ENCODE measurements at places on chromosomes 3 and 15.

DNA sequence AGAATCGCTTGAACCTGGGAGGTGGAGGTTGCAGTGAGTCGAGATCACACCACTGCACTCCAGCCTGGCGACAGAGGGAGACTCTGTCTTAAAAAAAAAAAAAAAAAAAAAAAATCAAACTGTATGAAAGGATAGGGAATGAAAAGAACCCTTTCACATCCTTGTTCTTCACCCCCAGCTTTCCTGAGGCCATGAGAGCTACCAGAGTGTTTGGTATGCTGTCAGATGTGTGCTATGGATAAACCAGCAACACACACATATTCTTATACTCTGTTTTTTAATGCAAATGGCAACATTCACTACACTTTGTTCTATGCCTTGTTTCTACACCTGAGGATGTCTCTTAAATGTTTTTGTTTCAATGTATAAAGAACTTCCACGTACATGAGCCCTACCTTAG lies 33.5 kb downstream of the RPL22L1 start:
- DNase-seq: no peak

- DNase-seq: no peak
Measured at GRCh38 chr3:71786551-71786950, 1.6 kb upstream of the PROK2 start.

DNA sequence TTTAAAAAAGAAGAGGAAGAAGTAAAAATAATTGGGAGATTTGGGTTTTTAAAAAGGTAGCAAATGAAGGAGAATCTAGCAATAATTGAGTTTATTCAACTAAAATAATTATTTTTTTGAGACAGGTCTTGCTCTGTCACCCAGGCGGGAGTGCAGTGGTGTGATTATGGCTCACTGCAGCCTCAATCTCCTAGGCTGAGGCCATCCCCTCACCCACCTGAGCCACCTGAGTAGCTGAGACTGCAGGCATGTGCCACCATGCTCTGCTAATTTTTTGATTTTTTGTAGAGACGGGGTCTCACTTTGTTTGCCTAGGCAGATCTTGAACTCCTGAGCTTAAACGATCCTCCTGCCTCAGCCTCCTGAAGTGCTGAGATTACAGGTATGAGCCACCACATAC lies 27.7 kb upstream of the ARF4 start:
- no peak for DNase-seq

- no peak for DNase-seq
Measured at GRCh38 chr3:170806676-170807075, 63.3 kb downstream of the RPL22L1 start.

DNA sequence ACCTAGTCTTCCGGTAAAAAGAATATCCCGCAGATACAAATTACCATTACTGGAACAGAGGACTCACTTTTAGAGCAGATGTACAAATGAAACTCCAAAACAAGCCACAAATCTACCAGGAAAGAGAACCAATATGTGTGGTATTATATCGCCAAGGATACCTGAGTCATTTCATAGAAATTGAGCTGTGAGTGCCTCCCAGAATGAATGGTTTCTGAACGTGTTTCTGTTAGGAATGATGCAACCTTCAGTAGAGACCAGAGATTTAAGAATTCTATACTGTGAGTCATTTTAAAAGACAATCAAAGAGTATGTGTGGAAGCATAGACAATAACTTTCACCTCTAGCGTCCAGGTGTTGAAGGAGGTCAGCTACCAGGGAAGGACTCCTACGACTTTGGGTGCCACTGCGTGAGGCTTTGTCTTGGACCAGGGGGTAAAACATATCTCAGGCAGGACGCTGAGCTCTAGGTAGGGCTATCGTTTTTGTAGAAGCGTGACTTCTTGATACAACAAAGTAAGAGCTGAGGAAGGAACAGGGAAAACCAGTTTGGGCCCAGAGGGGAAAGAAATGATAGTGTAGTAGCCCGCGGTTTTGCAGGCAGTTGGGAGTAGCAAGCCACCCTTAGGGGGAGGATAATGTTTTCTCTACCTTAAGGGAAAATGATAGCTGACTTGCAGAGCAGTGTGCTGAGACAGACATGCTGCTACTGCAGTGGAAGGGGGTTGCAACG lies 210.4 kb downstream of the TP63 start:
- no peak for DNase-seq

- no peak for DNase-seq
Measured at GRCh38 chr3:115623044-115623868, at the start of gene GAP43. GAP43 (plus strand) TSS chr3:115623510; CDS start chr3:115623690, 180 bp downstream.

- no peak for DNase-seq
Measured at GRCh38 chr3:128481438-128481942, 11.5 kb downstream of the GATA2 start.

- no peak for DNase-seq
Measured at GRCh38 chr3:150365132-150365604, 42.9 kb upstream of the TSC22D2 start.

- DNase-seq: no peak
Measured at GRCh38 chr3:192848371-192849233, 69.1 kb downstream of the MB21D2 start.

DNA sequence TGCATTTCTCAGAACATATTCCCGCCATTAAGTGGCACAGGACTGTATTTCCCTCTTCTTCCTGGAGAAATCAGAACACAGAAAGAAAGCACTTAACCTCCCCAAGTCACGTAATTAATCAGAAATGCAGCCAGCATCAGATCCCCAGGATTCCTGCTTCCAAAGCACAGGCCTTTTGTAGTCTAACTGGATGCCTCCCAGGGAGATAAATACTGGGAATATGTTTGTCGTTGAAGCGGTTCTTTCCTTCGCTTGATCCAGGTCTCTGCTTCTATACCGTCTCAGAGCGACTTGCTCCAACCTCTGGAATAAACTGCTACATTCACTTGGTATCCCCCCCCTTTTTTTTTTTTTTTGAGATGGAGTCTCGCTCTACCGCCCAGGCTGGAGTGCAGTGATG lies 198.6 kb downstream of the KBTBD8 start:
- no peak for DNase-seq

DNA sequence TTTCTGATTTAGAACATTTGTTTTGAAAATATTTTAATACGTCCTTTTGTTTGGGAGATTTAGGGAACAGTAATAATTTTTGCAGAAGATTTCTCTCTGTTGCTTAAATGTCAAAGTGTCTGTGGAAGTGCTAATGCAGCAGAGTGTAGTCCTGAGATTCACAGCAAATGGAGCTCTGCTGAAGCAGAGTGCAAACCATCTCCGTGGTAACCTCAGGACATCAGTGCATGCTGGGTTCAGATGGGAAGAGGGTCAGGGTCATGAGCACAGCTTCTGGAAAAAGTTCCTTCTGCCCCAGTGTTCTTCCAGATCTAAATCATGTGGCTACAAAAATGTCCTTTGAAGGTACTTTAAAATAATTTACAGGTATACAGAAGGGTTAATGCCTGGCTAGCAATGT lies 39.9 kb upstream of the SLC9A9 start:
- no peak for DNase-seq

GRCh38 chr15:43285609-43286037 lies 18.9 kb upstream of the TGM5 start:
- peak; percentile 15 for DNase-seq

GRCh38 chr3:54360320-54360719 lies 238.0 kb downstream of the CACNA2D3 start:
- no peak for DNase-seq

- no peak for DNase-seq
Measured at GRCh38 chr3:128483657-128484403, 9.2 kb downstream of the GATA2 start.

DNA sequence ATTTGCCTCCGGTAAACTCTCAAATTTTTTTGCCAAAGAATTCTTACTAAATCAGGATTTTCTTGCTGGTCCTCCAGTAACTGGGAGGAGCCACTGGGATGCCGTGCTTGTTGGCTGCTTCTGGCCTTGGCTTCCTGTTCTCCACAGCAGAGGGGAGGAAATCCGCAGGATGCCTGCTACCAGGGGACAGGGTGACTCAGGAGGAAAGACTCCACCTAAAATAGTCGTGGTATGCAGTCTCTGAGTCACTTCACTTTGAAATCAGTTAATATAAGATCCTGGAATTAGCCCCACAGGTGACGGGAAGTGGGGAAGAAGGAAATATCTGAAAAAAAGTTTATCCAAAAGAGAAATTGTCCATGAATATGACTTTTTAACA lies 6.5 kb upstream of the TM4SF18 start:
- no peak for DNase-seq

DNA sequence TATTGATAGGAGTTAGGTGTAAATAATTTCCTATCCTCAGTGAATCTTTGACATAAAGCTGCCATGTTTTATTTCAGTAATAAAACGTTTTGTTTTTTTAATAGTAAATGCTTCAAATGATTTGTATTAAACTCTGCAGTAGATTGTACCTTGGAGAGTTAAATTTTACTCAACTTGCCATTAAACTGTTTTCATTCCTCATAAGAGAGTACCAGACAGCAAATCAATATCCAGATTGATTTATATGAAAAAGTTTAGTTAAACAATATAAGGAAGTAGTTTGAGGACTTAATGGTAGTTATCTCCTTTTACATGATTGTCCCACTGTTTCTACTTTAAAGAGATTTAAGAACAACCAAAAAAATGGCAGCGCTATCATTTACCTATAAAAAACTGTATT lies 18.4 kb downstream of the ALDH1A2 start:
- DNase-seq: no peak

DNA sequence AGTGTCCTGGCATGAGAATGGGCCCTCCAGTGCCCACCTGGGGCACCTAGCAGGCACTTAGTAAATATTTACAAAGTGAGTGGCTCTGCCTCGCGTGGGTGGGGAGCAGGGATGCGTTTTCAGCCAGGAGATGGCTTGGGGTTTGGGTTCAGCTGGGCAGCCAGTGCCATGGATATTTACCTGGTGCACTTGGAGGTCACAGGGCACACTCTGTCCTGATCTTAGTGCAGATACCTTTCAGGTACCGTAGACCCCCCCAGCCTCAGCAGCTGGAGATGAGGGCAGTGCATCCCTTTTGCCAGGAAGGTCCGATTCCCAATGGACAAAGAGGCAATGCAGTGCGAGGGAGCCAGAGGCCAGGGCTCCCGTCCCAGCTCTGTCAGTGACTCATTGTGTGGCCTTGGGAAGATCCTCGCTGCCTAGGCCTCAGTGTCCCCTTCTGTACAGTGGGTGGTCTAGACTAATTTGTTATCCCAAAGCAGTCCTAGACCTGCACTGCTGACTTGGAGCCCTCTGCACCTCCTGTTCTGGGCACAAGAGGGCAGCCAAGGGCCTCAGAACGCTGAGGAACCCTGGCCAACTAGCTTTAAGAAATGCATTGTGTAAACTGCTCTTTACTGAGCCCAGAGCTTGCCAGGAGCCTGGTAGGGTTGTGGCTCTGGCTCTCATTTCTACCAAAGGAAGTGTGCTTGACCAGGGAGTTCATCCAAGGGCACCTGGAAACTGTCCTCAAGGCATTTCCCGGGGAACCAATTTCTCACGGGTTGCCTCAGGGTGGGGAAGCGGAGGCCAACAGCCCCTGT lies 16.0 kb downstream of the HDAC11 start:
- DNase-seq: no peak

GRCh38 chr15:93036951-93037819 lies 51.8 kb downstream of the RGMA start:
- DNase-seq: no peak

Data from NCI-H187 treated with DMSO at 0.1 percent for 48 hours (cell line).